ENCODE measurements at places on chromosomes 5 and 9. TPM values are rescaled to one million over a fixed set of nuclear protein-coding genes. Genes with fewer than 3 reads are reported as not detected.

DNA sequence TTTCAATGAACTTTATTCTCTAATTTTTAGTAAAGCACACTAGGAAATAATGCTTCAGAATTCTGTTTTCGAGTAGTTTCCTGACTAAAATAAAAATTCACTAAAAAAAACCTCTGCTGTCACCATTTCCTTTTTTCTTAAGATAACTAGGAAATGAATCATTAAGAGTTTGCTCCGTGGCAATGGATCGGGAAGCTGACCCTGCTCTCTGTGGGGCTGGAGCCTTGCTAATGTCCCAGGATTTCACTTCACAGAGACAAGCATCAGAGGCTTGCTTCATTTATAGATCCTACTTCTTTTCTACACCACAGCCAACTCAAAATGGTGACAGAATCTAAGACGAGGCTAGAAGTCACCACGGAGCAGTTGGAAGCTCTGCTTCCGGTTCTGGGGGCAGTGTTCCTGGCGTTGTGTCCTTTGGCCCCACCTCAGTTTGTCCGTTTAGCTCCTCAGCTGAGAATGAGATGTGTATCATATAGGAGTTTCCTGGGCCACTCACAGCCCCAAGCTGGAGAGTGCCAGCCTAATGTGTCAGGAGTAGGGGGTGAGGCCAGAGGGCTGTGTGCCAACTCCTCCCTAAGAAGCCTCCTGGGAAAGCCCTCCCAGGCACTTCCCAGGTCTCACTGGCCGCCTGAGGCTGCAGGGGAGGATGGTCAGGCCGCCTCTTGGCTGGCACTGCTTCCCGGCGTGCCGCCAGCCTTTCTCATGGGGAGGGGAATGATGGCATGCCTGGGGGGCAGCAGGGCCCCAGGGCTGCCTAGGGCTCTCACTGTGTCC lies 19.6 kb downstream of the TENT4A start:
- DNase-seq: no peak

The SIT1 gene
- 37.7 TPM for total RNA-seq

DNA sequence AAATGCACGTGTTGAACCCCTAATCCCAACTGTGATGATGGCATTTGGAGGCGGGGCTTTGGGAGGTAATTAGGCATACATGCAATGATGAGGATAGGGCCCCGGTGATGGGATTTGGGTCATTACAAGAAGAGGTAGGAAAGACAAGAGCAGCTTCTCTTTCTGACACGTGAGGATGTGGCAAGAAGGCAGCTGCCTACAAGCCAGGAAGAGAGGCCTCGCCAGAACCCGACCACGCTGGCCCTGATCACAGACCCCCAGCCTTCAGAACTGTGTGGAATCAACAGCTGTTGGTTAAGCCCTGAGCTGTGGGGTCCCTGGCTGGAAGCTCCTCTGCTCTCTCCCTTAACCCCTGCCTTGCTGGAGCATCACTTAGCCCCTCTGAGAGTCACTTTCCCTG lies 57.5 kb downstream of the COL23A1 start:
- no peak for DNase-seq

- no peak for DNase-seq
Measured at GRCh38 chr9:92746567-92747458, 17.8 kb downstream of the BICD2 start.

DNA sequence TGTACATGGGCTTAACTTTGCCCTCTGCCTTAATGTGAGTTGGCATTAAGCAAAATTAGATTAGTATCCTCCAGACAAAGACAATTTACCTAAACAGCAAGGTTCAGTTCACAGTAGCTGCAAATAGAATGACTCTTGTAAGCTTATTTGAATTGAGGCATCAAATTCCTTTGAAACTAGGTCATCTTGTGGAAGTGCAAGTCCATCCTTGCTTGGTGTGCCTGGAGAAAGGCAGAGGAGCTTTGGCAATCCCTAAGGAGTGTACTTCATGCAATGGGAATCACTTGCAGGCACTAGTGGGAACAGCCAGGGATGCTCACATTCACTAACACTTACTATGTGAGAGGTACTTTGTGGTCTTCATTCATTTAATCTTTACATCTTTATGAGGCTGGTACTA lies 118.3 kb downstream of the DRD1 start:
- no peak for DNase-seq

DNA sequence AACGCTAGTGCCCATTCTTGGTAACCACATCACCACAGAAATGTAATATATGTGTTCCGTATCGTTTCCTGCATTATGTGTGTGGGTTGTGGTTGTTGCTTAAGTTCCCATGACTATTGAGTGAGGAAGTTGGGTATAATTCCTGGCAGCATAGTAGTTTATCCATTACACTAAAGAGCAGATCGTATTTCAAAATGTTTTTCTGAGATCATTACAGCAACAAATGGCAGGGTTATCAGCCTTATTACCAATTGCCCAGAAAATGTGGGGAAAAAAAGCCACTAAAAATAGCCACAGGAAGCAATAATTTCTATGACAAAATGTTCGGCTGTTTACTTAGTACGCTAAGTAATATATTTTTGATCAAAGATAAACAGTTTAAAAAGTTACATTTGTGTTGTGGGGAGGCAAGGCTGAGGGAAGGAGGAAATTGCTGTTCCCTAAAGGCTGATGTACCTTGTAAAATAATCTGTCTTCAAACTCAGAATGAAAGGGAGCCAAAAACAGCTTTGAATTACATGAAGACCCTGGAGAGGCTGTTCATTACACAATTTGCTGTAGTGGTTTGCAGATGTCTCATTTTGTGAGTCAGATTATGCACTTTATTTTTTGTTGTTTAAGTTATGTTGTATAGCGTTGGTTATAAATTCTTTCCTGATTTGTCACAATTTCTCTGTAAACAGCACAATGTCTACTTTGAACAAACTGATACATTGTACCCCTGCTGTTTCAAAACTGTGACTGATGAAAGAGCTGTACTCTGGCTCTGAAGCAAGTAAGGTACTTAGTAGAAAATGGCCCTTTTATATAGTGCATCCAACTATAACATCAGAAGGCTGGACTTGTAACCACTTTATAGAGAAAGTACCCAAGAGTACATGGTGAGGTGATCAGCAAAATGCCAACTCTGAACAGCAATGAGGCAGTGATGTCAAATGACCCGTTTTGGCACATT lies 1028.5 kb downstream of the NR2F1-AS1 start:
- DNase-seq: no peak

DNA sequence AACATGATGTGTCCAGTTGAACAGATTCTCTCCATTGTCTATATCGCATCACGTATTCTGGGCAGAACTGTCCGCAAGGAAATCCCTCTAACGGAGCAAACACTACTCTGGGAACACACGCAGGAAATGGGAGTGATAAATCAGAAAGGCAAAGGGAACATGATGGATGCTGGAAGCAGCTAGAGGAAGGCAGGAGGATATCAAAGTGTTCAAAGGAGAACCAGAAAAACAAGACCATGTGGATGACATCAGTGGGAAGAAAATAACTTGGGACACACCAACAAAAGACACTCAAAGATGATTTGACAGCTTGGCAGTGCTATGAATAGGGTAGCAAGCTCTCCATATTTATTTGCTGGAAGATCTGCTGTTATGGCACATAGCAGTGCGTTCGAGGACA lies 142.9 kb downstream of the PLK2 start:
- DNase-seq: no peak

The SURF6 gene
- 18.5 TPM for total RNA-seq

DNA sequence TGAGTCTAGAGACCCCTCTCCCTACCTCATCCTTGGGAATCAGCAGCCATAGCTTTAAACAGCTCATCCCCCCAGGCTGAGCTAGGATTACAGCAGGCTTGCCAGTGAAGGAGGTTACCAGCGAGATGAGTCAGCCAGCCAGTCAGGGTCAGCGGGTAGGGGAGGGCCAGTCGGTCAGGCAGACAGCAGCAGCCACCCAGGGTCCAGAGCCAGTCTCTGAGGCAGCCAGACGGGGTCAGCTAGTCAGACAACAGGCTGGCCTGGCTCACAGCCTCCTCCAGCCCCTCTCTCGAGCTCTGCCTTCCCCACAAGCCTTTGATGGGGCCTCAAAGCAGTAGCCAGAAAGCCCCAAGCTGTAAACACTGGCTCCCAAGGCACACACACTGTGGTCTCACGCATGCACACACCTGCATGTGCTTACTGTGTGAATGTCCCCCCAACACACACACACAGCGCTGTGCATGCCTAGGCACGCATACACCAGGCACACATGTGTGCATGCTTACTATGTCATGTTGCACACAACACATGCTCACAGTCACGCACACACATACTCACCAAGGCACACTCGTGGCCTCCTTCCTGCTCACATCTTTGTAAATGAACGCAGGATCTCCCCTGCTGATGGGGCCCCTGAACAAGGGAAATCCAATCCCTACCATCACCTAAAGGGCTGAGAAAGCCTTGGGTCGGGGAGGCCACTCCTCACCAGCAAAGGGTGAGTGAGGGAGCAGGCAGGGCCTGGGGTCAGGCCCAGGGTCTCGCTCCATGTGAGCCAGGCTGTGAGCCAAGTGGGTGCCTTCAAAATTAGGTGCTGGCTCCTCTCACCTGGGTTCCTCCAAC lies 28.2 kb upstream of the CPLX2 start:
- DNase-seq: no peak

The SHISAL2B gene
- total RNA-seq: not detected

The SLC38A9 gene
- total RNA-seq: 22.1 TPM

The TTF1 gene
- total RNA-seq: 19.4 TPM

The GLDC gene
- total RNA-seq: 0.65 TPM

DNA sequence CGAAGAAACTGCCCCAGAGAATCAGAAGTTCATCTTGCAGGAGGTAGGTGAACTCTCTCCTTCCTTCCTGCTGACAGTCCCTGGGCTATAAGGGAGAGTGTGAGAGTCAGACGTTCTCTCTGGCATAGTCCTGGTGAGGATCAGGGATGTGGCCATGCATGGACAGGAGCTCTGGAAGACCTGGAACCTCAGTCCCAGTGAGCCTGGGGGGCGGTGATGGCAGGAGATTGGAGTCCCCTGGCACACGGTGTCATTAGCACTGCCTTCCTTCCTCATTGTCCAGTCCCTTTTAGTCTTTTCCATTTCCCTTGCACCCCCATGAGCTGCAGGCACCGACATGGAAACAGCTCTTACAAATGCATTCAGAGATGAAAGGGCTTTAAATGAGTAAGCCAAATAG lies 38.6 kb downstream of the GALNT12 start:
- no peak for DNase-seq

DNA sequence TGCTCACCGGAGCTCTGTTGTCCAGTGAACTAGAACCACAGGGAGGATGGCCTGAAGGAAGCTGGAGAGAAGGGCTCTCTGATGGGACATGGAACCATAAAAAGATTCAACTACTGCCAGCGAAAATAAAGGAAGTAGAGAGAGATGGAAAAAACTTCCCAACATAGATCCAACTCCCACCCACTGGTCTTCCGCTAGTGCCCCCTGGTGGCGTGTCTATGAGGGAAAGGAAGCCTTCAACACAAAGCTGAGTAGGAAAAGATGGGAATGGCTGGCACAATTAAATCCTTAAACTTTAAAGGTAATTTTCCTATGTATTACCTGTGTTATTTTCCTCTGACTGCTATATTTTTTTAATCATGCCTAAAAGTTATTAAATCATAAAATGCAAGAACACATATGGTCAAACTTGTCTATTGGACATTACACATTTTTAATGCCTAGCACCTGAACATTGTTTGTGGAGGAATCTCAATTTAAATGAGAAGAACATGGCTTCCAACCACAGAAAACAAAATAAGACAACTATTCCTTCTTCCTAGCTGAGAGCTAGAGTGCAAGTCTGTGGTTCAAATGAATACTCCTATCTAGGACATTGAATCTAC lies 51.5 kb downstream of the CEP120 start:
- DNase-seq: no peak

- no peak for DNase-seq
Measured at GRCh38 chr9:126678989-126679388, 65.3 kb downstream of the LMX1B start.

DNA sequence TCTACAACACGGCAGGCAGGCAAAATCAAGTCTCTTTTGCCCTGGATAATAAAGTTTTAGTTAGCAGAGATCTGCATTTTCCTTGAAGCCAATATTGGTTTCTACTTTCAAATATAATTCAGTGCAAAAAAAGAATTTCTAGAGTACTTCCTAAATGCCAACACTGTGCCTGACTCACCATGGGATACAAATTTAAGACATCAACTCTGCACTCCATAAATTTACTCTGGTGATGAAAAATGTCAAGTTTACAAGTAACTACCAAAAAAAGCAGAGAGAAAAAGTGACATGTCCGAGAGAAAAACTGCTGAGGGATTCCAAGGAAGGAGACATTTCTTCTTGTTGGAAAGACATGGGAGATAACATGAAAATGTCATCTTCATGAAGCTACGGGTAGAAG lies 119.7 kb downstream of the RAPGEF6 start:
- DNase-seq: no peak

The SLC36A2 gene
- not detected for total RNA-seq

The RGMB gene
- 22.8 TPM for total RNA-seq

- no peak for DNase-seq
Measured at GRCh38 chr9:4276856-4277255, 23.0 kb downstream of the GLIS3 start.

DNA sequence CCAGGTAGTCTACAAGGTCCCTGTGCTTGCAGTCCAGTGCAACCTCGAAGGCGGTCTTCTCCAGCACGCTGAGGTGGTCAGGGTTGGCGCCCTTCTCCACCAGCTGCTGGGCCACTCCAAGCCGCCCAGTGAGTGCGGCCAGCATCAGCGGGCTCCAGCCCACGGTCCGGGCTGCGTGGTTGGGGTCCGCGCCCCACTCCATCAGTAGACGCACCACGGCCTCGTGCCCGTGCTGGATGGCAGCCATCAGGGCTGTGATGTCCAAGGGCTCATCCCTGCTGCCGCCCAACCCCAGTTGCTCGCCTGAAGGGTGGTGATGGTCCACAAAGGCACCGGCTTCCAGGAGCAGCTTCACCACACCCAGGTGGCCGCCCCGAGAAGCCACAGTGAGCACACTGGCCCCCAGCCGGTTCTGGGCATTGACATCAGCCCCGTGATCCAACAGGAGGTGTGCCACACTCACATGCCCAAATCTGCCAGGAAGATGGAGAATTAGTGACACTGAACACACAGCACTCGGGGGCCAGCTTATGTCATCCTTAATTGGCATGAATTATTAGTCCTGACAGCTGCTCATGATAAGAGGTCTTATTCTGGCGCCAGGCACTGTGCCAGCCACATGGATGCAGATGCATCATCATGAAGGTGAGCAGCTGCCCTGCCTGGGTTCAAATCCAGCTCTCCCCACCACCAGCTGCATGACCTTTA lies 6.1 kb downstream of the ANKS6 start:
- no peak for DNase-seq

- DNase-seq: no peak
Measured at GRCh38 chr9:134434894-134435506, 108.7 kb downstream of the RXRA start.

GRCh38 chr5:4348919-4349318 lies 753.3 kb downstream of the IRX1 start:
- no peak for DNase-seq

The DAP gene
- 34.1 TPM for total RNA-seq

The LIX1 gene
- total RNA-seq: not detected

The COL15A1 gene
- total RNA-seq: not detected

DNA sequence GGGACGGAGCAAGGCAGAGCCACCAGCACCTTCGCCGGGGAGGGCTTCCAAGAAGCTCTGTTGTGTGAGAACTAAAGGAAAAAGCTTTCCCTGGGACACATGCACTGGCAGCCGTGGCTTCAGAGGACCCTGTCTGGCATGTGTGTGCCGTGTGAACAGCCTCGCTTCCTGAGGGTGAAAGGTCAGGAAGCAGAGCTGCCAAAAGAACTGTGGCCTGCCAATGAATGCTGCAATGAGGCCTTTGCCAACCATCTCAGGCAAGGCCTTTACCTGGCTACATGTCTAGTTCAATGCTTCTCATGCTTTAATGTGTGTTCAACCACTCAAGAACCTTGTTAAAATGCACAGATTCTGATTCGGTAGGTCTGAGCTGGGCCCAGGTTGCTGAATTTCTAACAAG lies 53.5 kb downstream of the NIPSNAP3B start:
- DNase-seq: no peak

GRCh38 chr9:87127543-87127942 lies 180.2 kb upstream of the GAS1 start:
- no peak for DNase-seq
